ENCODE measurements at places on chromosomes 12 and 14. TPM values are rescaled to one million over a fixed set of nuclear protein-coding genes. Genes with fewer than 3 reads are reported as not detected.

The CRIP1 gene
- total RNA-seq, result 0.51 TPM

DNA sequence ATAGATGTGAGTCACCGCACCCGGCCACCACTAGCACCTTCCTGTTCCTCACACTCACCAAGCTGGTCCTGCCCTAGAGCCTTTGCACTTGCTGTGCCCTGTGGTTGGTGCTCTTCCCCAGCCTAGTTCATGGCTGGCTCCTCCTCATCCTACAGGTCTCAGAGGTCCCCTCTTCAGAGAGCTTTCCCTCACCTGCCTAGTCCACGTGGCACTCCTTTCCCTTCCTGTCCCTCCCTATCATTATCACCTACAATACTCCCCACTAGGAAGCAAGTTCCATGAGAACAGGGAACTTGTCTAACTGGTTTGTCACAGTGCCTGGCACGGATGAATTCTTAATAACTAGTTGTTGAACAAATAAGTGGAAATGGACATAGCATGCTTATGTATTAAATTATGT is 24.0 kb upstream of the TMED10 start:
- no peak overlapping the region for H3K4me3 ChIP-seq
- H3K36me3 ChIP-seq, result no peaks in the 10 kb centered on the region
- no peak for DNase-seq
- no peaks in the 10 kb centered on the region for H3K4me1 ChIP-seq
- H3K27ac ChIP-seq, result no peak overlapping the region

DNA sequence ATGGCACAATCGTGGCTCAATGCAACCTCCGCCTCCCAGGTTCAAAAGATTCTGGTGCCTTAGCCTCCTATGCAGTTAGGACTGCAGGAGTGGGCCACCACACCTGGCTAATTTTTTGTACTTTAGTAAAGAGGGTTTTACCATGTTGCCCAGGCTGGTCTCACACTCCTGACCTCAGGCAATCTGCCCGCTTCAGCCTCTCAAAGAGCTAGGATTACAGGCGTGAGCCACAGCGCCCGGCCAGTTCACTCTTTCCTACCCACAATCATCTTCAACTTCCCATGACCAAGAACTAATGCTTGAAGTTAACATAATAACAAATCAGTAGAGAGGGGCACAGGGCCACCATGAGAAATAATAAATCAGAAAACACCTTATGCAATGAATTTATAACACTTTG is 82.4 kb downstream of the HECTD1 start:
- H3K27ac ChIP-seq, result no peak overlapping the region
- H3K27me3 ChIP-seq, result no peaks in the 10 kb centered on the region
- H3K36me3 ChIP-seq, result no peaks in the 10 kb centered on the region
- H3K4me1 ChIP-seq, result no peaks in the 10 kb centered on the region

GRCh38 chr12:84341467-84342193 is 571.0 kb downstream of the SLC6A15 start:
- no peak overlapping the region for H3K4me3 ChIP-seq
- DNase-seq, result no peak

The WASHC4 gene
- total RNA-seq, result 69.5 TPM

Measured in uterus (tissue), 4 donors.